ENCODE measurements at places on chromosomes 4 and X.

DNA sequence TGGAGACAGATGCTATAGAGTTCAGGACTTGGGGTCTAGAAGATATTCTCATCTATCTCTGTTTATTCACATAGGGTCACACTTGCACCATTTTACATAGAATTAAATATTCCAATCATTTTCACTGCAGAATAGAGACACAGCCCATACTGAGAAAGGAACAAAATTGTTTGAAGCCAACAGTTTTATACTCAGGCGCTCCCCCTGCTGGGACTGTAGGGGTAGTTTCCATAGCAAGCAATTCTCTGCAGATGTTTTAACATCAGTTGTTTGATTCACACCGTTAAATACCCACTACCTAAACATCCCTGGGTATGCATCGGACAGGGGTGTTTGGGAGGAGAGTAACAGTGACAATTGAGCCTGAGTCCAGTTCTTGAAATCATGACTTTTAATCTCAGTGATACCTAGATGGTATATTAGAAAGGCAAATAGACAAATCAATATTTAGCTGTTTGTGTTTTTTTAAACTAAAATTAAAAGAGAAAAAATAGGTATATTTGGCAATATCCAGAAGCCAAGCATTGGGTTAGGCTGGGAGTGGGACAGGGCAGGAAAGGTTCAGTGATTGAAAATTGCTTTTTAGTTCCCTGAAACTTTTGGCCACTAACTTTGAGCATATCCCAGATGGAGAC lies 33.8 kb downstream of the LONRF3 start:
- no peak for DNase-seq

GRCh38 chr4:77156912-77157858 lies at the start of gene CCNG2:
Gene CCNG2 (plus strand): TSS chr4:77157207. CDS start chr4:77158533, 1,326 bp downstream.
- DNase-seq: peak; percentile 88

- no peak for DNase-seq
Measured at GRCh38 chr4:94654714-94655113, 103.0 kb upstream of the BMPR1B start.

GRCh38 chr4:155433636-155434360 lies 57.0 kb upstream of the MAP9 start:
- no peak for DNase-seq

DNA sequence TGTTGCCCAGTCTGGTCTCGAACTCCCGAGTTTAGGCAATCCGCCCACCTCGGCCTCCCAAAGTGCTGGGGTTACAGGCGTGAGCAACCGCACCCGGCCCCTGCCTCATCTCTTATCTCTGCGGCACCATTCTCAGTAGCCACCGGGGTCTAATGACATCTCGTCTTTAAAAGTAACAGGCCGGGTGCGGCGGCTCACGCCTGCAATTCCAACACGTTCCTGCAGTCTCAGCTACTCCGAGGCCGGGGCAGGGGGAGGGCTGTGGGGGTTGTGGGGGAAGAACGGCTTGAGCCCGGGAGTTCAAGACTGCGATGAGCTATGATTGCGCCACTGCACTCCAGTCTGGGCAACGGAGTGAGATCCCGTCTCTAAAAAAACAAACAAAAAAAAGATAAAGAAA lies 28.8 kb downstream of the ING2 start:
- DNase-seq: no peak

DNA sequence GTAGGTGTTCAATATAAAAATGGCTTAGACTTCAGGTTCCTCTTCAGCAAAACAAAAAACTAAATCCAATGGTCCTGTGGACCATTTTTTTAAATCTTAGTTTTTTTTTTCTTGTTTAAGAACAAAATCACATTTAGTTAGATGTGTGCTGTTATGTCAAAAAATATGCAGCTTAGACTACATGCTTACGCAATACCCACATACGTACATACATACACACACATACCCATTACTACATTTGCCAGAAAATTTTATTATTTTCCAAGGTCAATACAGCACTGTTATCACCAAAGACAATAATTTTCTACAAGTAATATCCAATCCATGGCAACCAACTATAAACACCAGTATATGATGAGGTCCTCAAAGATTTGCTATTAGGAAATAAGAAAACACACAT lies 144.1 kb downstream of the PDGFC start:
- DNase-seq: no peak

DNA sequence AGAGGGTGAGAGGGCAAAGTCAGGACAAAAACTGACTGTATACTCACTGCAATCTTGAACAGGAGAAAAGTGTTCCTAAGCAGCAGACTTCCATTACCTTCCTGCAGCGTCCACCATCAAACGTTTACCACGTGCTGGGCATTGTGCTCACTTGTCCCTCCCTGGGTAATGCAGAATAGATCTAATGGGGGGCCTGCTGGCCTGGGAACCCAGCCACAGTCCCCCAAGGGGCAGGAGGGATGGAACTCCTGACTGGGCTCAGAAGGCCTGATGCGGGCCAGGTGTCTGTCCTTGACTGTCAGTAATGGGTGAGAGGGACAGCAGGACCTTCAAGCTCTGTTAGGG lies 37.6 kb upstream of the FAM156A start:
- DNase-seq: no peak

- no peak for DNase-seq
Measured at GRCh38 chrX:68848189-68848940, 19.5 kb downstream of the EFNB1 start.

DNA sequence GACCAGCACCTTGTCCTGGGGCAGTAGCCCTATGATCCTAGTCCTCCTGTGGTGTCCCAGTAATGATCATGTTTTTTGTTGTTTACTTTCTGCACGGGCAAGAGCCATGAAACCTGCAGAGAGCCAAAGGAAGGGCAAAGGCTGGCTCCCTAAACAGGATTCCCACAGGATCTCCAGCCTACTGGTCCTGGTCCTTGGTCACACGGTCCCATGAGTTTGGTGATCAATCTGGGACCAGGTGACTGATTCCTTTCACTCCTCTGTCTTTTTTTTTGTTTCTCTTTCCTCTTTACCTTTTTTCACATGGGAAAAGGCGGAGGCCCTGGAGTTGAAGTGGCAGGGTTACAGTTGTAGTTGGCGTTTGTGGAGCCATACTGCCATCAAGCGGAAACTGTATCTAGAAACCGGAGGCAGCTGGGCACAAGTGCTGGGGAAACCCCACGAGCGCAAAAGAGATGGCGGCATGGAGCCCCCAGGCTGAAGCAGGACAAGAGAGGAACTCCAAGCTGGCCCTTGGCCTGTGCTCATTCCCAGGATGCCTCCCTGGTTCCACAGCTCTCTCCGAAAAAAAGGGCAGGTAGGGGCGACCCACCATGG lies 34.6 kb downstream of the NBDY start:
- DNase-seq: peak; percentile 76

- no peak for DNase-seq
Measured at GRCh38 chrX:97479106-97479890, 595.6 kb downstream of the RPA4 start.

DNA sequence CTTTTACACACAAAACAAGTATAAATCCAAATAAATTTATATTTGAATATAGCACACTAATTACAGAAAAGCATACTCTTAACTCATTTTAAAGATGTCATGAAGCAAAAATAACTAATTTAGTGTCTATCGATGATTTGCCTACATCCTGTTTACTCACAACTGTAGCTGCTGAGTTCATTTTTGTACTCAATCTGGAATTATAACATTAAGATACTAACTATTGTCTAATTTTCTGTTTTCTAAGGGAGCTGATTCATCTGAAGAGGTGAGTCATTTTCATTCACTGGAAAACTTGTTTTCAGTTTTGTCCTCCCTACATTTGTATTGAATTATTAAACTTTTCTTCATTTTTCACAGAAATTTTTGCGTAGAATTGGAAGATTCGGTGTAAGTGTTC lies 3.7 kb downstream of the STATH start:
- DNase-seq: no peak

- no peak for DNase-seq
Measured at GRCh38 chr4:156194896-156195295, 241.2 kb upstream of the CTSO start.

- DNase-seq: no peak
Measured at GRCh38 chrX:132443196-132444135, 45.4 kb downstream of the MBNL3 start.

DNA sequence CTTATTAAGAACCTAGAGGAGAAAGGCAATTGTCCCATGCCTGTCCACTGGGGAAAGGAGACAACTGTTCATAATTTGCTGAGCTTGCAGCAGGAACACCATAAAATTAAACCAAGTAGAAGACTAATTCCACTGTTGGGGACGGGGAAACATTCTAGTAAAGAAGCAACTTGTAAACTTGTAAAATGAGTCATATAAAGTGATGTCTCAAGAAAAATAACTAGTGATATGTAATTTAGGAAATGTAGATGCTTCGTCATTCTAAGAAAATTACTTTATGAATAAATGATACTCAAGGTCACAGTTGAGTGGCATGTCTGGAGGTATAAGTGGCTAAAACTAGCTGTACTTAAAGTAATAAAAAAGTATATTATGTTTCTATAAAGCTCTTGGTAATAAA lies 121.2 kb upstream of the MID1 start:
- DNase-seq: no peak

DNA sequence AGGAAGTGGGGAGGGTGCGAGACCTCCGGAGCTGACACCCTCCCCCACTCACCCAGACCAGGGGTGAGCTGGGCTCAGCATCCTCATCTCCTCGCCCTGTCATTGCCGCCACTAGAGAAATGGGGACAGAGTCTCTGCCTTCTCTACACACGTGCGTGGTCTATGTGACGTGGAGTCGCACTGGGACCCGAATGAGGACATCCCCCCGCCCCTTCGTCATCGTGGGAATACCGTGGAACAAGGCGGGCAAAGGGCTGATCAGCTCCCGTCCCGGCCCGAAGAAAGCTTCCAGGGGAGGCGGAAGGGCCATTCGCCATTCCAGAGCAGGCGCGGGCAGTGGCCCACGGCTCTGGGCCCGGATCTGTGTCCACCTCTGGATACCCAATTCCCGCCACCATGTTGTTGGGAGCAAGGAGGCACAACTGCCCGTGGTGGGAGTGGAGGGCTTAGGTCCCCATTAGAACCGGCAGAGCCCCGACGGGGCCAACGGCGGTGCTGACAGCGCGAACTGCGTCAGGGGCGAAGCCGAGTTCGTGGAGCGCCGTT lies 12.0 kb downstream of the HMX1 start:
- no peak for DNase-seq

GRCh38 chrX:119398974-119399771 lies at the start of gene SLC25A43:
Gene SLC25A43 (plus strand): TSS chrX:119399336. CDS start chrX:119399404, 68 bp downstream.
- peak; percentile 70 for DNase-seq

DNA sequence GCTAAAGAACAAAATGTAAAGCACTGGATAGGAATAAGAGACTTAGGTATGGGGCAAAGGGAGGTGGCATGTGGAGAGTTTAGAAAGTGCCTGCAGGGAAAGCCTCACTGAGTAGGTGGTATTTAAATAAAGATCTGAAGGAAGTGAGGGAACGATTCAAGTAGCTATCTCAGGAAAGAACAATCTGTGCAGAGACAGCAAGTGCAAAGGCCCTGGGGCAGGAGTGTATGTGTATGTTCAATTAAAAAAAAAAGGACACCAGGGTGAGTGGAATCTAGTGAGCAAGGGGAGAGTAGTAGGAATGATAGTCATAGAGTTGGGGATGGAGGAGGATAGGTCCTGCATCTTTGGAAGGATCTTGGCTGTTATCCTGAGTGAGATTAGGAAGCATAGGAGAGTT lies 779.9 kb upstream of the FTHL17 start:
- DNase-seq: no peak

DNA sequence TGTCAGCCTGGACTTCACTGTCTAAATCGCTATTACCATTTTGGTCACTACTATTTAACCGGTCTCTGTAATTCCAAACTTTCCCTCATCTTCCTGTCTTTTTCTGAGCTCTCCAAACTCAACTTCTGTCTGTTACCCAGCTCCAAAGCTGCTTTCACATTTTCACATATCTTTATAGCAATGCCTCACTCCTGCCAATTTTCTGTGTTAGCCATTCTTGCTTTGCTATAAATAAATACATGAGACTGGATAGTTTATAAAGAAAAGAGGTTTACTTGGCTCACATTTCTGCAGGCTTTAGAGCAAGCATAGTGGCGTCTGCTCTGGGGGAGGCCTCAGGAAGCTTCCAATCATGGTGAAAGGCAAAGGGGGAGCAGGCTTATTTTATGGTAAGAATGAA lies 368.3 kb upstream of the GNPDA2 start:
- no peak for DNase-seq

GRCh38 chrX:122788216-122788615 lies 395.9 kb upstream of the GRIA3 start:
- no peak for DNase-seq

GRCh38 chr4:592825-593520 lies 16.9 kb upstream of the TMEM271 start:
- DNase-seq: no peak

GRCh38 chrX:136794080-136794479 lies 13.3 kb upstream of the ARHGEF6 start:
- DNase-seq: no peak

DNA sequence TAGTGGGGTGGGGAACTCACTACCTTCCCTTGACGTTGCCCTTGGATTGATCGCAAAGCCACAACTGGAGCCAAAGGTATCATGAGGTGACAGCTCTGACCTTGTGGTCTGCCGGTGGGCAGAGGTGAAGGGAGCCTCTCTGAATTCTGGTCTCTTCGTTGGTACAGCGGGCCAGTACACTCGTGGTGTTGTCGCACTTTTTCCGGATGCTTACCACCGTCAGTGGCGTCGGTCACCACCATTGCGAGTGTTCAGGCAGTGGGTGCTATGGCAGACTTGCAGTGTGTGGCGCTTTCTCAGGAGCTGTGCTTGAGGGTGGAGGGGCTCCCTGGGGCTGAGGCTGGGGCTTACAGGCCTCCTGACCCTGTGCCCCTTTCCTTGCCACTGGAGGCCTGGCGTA lies 5.2 kb upstream of the GRPEL1 start:
- no peak for DNase-seq

GRCh38 chr4:61301271-61301670 lies 101.1 kb downstream of the ADGRL3 start:
- DNase-seq: no peak

DNA sequence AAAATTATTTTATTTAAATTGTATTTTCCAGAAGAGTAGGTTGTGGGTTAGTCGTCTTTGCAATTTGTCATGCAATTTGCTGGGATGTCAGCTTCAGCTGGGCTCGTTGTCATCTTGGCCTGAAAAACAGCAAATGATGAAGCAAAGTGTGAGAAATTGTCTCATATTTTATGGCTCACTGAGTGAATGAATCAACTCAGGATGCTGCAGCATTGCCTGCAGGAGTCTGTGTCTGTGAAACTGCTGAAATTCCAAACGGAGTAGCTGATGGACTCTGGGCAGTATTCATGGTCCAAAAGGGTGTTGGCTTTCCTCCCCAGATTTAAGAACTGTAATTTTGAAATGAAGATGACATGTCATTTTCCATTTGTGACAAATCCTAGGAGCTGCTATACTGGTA lies 37.2 kb downstream of the CXCL8 start:
- no peak for DNase-seq

DNA sequence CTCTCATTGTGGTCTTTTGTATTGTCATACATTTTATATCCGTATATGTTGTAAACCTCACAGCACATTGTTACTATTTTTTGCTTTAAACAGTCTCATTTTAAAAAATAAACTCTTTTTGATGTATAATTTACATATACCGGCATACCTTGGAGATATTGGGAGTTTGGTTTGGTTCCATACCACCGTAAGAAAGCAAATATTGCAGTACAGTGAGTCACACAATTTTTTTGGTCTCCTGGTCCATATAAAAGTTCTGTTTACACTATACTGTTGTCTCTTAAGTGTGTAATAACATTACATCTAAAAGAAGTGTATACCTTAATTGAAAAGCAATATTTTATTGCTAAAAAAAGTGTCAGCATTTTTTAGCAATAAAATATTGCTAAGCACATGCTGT lies 70.0 kb downstream of the KDM6A start:
- no peak for DNase-seq

- no peak for DNase-seq
Measured at GRCh38 chrX:67545036-67545821, 1.4 kb downstream of the AR start.
